ENCODE measurements at places on chromosomes 5 and 9. TPM values are rescaled to one million over a fixed set of nuclear protein-coding genes. Genes with fewer than 3 reads are reported as not detected.
A peak's percentile ranks its signal among the peaks of the same experiment; 100 is the strongest.

GRCh38 chr9:92561374-92562330, 25.9 kb upstream of the ECM2 start:
- DNase-seq: no peak

Gene TAF11L4
- total RNA-seq: not detected

Gene SLC25A48
- 0.04 TPM for total RNA-seq

DNA sequence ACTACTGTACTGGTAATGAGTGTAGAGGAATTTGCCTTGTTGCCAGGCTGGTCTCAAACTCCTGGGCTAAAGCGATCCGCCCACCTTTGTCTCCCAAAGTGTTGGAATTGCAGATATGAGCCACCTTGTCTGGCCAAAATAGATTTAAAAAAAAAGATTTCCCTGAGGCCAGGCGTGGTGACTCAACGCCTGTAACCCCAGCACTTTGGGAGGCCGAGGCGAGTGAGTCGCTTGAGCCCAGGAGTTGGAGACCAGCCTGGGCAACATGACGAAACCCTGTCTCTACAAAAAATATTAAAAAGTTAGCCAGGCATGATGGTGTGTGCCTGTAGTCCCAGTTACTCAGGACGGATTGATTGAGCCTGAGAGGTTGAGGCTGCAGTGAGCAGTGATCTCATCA, 62.5 kb downstream of the IPO11 start:
- DNase-seq: no peak

Gene TLX3
- total RNA-seq: not detected

DNA sequence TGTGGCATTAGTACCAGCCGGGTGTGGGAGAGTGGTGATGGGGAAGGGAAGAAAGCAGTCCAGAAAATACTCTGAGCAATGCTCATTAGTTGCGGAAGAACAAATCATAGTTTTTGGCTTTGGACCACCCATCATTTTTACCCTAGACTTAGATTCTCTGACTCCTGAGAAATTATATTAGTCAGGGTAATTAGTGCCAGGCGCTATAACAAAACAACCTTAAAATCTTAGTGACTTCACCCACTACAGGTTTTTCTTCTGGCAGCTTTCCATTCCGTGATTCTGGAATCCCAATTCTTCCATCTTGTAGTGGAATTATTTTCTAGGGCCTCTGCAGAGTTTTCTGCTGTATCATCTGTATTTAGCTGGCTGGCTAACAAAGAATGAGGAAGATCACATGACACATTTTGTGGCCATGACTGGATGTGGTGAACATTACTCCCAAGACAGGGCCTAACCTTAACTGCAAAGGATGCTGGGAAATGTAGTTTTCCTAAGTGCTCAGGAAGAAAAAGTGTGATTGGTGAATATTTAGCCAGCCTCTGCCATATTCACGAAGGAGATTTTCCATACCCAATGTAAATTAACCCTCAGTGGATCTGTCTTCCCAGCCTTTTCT, 373.0 kb upstream of the MEF2C start:
- no peak for DNase-seq

- DNase-seq: no peak
Measured at GRCh38 chr9:27125030-27125429, 16.0 kb downstream of the TEK start.

GRCh38 chr9:81609782-81610739, 79.3 kb downstream of the TLE1 start:
- DNase-seq: no peak

- DNase-seq: no peak
Measured at GRCh38 chr5:173778152-173778782, 109.9 kb upstream of the CPEB4 start.

GRCh38 chr5:71705421-71705820, 13.7 kb upstream of the CARTPT start:
- DNase-seq: no peak

DNA sequence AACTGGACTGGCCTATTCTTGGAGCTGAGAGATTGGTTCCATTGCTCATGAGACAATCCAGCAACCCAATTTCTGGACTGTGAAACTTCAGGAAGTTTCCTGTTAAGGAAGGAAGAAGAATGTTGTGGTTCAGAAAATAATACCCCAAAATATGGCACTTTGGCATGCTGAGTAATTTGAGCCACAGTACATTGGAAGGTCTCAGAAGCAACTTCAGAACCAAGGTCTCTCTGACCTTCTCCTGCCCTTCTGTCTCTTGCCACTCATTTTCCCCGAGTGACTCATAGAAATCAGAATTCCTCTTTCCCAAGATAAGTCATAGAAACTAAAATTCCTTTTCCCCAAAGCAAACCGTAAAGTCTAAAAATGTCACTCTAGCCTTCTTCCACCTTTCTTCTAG, 1366.1 kb downstream of the PTPRD start:
- DNase-seq: no peak

- no peak for DNase-seq
Measured at GRCh38 chr5:7824995-7825394, 25.9 kb downstream of the CFAP90 start.

GRCh38 chr9:126219166-126219565, 107.5 kb upstream of the MVB12B start:
- DNase-seq: no peak

Gene CER1
- total RNA-seq: 1,033 TPM

DNA sequence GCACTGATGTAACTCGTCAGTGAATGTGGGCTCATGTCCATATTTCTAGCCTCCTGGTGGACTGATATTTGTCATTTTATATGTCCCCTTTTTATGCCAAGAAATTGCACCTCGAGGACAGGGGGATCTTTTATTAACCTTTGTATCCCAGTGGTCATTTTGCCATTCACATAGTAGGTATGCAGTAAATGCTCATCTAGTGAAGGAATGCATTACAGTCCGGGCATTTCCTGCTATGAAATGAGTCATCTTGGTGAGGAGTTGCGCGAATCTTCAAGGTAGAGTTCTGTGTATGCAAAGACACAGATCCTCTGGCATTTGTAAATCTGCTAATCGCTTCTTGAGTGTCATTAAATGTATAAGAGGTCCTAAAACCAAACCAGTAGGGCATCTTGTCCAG, 755.5 kb upstream of the ADAMTS16 start:
- no peak for DNase-seq

Gene LCN10
- total RNA-seq: 0.76 TPM

- no peak for DNase-seq
Measured at GRCh38 chr5:37881359-37881758, 41.5 kb upstream of the GDNF start.

Gene GRIN1
- total RNA-seq: 0.52 TPM

- no peak for DNase-seq
Measured at GRCh38 chr5:24496268-24496667, 148.5 kb downstream of the CDH10 start.

GRCh38 chr5:9615331-9615730, 14.8 kb downstream of the TAS2R1 start:
- no peak for DNase-seq

GRCh38 chr5:159249158-159249557, 13.9 kb upstream of the UBLCP1 start:
- no peak for DNase-seq

DNA sequence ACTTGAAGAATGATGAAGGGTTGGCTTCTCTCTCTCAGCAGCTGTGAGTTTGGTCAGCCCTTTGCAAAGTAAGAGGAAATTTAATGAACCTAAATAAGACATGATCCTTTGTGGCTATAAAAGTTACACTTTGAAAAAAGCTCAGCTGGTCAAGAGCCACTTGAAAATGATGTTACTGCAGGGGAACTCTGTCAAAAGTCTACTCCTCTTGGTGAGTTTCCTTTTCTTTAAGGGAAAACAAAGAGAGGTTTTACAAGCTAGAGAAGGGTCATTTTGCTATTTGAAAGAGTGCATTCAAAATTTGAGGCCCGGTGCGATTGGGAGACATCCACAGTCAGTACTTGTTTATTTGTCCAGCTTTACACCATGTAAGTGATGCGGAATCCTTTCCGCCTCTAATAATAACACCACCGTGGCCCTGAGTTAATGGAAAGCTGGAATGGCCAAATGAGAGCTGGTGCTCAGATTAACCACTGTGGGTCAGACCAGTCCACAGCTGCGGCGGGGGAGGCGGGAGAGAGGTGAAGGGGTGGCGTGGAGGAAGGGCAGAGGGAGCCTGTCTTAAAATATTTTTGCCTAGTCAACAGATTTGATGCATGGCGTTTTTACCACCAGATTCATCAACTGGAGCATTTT, 404.0 kb downstream of the TLE4 start:
- peak; percentile 30 for DNase-seq

GRCh38 chr5:131812371-131813160, 15.7 kb upstream of the FNIP1 start:
- no peak for DNase-seq

DNA sequence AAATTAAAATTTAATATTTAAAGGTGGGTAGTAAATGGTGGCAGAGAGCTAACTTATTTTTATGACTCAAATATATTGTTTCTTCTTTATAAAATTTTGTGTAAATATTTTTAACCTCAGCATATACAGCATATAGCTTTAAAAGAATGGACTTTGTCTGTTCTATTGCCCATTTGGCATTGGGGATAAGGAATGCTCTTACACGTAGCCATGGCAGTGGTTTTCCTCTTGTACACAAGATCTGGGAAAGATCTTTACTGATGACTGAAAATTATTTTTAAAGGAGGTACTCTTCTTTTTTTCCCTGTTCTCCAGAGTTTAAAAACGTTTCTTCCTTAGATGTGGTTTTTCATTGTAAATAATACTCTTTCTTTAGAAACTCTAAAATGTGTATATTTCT, 75.0 kb downstream of the PBX3 start:
- no peak for DNase-seq

Gene SAXO1
- total RNA-seq: 0.21 TPM

DNA sequence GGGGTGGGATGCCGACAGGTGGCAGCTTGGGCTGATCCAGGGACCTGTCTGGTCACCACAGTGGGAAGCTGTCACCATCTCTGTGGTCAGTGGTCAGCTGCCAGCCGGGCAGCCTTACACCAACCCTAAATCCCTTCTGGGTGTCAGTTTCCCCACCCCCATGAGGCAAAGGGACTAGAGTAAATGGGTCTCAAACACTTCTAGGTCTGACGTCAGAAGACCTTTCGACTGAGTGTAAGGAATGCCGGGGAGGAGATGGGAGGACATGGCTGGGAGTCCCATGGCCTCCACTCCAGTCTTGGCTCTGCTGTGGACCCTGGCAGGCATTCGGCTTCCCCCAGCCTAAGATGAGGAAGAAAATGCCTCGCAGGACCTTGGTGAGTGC, 40.3 kb upstream of the SLC25A51 start:
- no peak for DNase-seq

Gene SPATA31D4
- total RNA-seq: not detected

GRCh38 chr9:18703151-18703900, 229.4 kb downstream of the ADAMTSL1 start:
- DNase-seq: no peak

- no peak for DNase-seq
Measured at GRCh38 chr5:169197343-169197742, 103.6 kb downstream of the SLIT3 start.

DNA sequence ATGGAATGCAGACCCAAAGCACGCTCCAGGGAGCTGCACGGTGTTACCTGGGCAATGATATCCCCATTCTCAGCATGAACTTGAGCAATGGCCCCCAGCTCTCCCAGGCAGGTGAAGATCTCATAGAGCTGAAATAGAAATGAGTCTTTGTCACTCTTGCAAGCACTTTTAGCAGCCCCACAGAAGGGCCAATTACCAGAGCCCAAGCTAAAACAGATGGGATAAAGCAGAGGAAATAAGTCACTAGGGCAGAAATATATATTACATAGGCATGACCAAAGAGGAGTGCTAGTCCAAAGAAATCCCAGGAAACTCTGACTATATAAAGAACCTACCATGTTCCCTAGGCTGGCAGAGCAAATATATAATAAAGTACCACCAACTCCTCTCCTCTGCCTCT, 97.3 kb downstream of the DPYSL3 start:
- DNase-seq: no peak

Gene PDE6A
- not detected for total RNA-seq
